ENCODE measurements at places on chromosomes 3 and 15.

DNA sequence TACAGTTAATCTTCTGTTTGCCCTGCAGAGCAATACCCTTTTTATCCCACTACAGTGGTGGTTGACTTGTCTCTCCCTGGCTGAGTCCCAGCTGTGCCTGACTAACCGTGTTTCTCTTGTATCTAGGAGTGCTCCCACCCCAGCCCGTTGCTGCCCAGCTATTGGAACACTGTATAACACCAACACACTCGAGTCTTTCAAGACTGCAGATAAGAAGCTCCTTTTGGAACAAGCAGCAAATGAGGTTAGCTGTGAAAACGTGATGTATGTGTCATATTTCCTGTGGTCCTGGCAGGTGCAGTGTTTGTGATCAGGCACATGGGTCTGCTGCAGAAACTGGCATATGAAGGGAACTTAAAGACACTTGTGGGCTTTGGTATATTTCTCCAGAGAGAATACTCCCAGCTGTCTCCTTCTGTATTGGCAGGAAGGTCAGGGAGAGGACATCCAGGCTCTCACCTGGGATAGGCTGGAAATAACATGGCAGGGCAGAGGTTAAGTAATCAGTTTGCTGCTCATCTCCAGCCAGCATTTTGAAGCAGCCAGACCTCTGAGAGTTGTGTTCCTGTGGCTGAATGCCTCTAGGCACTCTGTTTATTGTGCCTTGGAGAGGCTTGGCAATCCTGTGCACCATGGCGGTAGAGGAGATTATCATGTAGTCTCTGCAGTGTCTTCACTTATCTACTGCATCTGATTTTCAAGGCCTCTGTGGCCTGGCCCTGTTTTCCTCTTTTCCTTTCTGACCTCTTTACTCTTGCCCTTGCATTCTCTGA is 34.8 kb downstream of the ATG7 start:
- H3K4me1 ChIP-seq: peaks cover 24% of the 10 kb centered on the region
- no peaks in the 10 kb centered on the region for H3K27me3 ChIP-seq
- no peak overlapping the region for H3K4me3 ChIP-seq

GRCh38 chr3:139309880-139310279 is 33.9 kb upstream of the MRPS22 start:
- H3K4me3 ChIP-seq: no peak overlapping the region
- no peaks in the 10 kb centered on the region for H3K36me3 ChIP-seq
- ATAC-seq: no peak
- H3K4me1 ChIP-seq: no peaks in the 10 kb centered on the region

DNA sequence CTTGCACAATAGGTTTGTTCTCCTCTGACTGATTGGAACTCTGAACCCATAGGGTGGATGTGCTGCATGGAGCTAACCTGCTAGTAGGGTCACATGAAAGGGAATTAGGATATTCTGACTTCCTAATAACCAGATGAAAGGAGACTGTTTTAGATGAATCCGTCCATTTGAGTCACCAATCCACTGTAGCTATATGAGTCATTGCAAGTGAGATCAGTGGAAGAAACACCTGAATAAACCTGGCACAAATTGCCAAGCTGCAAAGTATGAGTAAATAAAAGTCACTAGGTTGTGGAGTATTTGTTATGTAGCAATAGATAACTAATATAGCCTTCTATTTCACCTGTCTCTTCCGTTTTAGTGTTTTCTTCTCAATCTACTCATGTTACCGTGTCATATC is 584.4 kb downstream of the PDCD6IP start:
- no peak overlapping the region for H3K27ac ChIP-seq
- no peaks in the 10 kb centered on the region for H3K4me1 ChIP-seq
- no peaks in the 10 kb centered on the region for H3K36me3 ChIP-seq
- H3K27me3 ChIP-seq: no peaks in the 10 kb centered on the region

DNA sequence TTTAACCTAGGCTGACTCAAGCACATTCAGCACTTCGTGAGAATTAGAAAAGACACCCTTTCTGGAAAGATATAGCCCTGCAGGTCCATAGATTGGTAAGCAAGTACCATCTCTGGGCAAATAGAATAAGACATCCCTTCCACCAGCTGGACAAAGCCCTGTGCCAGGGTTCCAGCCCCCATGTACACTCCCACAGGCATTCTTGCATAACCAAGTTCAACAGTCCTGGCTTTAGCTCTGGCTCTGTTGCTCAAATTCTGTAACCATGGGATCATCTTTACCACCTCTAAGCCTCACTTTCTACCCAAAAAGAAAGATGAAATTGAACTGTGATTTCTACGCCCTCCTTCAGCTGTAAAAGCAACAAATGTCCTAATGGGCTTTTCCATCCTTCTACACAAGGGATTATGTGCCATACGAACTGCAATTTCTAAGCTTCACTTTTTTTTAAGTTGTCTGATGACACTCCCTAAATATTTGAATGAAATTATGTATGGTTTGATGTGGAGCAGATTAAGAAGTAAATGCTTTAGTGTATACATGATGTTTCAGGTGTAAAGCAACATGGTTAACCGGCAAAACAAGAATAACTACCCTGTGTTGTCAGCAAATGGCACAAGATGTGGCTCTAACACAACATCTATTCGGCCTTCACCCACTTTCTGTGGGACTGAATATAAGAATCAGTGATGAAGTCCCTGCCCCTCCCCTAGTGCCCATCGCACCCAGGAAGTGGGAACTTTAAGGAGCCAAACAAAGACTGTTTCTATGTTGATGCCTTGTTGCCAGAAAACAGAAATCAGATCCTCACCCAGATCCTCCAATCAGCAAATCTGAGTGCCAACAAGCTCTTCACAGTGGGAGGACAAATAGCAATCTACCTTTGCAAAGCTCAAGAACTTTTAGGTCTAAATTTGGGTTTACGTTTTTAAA is 165.7 kb downstream of the P3H2 start:
- H3K36me3 ChIP-seq: no peaks in the 10 kb centered on the region
- no peak overlapping the region for H3K27ac ChIP-seq
- H3K4me1 ChIP-seq: no peaks in the 10 kb centered on the region
- no peak overlapping the region for H3K4me3 ChIP-seq
- peaks cover 32% of the 10 kb centered on the region for H3K27me3 ChIP-seq

DNA sequence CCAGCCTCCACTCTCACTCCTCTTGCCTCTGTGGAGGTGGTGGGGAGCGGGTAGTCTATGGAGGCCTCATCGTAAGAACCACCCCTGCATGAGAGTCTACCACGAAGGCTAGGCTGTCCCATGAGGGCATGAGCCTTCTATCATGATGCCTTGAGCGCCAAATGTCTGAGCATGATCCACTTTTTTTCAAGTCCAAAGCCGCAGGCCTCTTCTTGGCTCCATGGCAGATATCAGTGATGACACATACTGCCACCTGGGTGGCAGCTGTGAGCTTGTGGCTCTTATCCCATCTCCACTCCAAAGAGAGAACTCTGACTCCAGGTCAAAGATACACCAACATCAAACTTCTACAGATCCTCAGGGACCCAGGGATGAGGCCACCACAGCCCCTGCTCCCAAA is 13.5 kb downstream of the POC1A start:
- H3K27me3 ChIP-seq: no peaks in the 10 kb centered on the region
- no peak for ATAC-seq
- H3K27ac ChIP-seq: no peak overlapping the region
- peaks cover 8% of the 10 kb centered on the region for H3K4me1 ChIP-seq

- ATAC-seq: no peak
- no peaks in the 10 kb centered on the region for H3K4me1 ChIP-seq
Measured at GRCh38 chr3:125245521-125245920, 33.0 kb upstream of the SLC12A8 start.

Data from stimulated activated memory B cell treated with anti-CD40 and anti-IgM and Interleukin-4, amounts not matched to agents 10 μg/mL and 1 μg/mL and 100 μg/mL, for 72 hours (primary cell).